ENCODE measurements at places on chromosomes 13 and 19. TPM values are rescaled to one million over a fixed set of nuclear protein-coding genes. Genes with fewer than 3 reads are reported as not detected.

The TUBB4A gene
- polyA plus RNA-seq, result 560 TPM

The RFPL4A gene
- not detected for polyA plus RNA-seq

The SSC5D gene
- polyA plus RNA-seq, result 1.5 TPM

The LAIR1 gene
- 14.4 TPM for polyA plus RNA-seq

The C13orf46 gene
- 0.15 TPM for polyA plus RNA-seq

The TMEM145 gene
- 4.5 TPM for polyA plus RNA-seq

The TNNI3 gene
- polyA plus RNA-seq, result 0.51 TPM

The PTPRH gene
- 30.1 TPM for polyA plus RNA-seq

The TRPM4 gene
- polyA plus RNA-seq, result 56.3 TPM

The HS6ST3 gene
- polyA plus RNA-seq, result 12.6 TPM

The PSG1 gene
- polyA plus RNA-seq, result not detected

The PROZ gene
- not detected for polyA plus RNA-seq

DNA sequence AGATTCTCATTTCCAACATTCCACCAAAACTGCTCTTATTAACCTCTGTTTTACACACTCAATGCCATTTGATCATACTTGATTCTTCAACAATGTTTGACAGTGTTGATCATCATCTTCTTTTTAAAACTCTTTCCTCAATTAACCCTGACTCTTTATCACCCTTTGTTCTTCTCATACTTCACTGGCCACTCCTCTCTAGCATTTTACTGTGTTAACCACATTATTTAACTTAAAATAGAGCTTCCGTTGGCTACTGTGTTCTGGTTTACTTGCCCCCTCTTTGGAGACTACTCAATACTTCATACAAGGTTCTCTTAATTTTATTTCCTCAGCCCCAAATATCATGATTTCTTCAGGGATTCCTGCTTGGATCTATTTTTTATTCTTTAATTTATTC, 121.1 kb upstream of the SPRY2 start:
- no peaks in the 10 kb centered on the region for H3K36me3 ChIP-seq
- H3K4me1 ChIP-seq, result no peaks in the 10 kb centered on the region
- no peaks in the 10 kb centered on the region for H3K27me3 ChIP-seq
- H3K4me3 ChIP-seq, result no peak overlapping the region
- DNase-seq, result no peak

DNA sequence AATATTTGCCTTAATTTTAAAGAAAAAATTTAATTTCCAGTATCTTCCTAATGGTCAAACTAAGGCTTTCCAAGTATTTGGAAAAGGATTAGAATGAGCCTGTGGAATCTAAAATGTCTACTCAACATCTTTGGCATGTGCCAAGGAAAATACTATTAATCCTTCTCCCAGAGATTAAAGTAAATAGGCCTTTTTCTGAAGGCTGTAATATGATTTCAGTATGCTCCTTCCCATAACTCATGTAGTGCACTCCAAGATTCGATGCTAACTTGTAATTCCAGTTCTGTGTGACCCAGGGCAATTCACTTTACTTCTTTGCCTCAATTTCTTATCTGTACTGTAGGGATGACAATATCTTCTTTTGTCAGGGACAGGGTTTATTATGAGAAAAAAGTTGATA, 196.9 kb downstream of the ZIC5 start:
- no peak overlapping the region for H3K27ac ChIP-seq
- H3K36me3 ChIP-seq, result no peaks in the 10 kb centered on the region
- no peak for DNase-seq
- no peak overlapping the region for H3K4me3 ChIP-seq

DNA sequence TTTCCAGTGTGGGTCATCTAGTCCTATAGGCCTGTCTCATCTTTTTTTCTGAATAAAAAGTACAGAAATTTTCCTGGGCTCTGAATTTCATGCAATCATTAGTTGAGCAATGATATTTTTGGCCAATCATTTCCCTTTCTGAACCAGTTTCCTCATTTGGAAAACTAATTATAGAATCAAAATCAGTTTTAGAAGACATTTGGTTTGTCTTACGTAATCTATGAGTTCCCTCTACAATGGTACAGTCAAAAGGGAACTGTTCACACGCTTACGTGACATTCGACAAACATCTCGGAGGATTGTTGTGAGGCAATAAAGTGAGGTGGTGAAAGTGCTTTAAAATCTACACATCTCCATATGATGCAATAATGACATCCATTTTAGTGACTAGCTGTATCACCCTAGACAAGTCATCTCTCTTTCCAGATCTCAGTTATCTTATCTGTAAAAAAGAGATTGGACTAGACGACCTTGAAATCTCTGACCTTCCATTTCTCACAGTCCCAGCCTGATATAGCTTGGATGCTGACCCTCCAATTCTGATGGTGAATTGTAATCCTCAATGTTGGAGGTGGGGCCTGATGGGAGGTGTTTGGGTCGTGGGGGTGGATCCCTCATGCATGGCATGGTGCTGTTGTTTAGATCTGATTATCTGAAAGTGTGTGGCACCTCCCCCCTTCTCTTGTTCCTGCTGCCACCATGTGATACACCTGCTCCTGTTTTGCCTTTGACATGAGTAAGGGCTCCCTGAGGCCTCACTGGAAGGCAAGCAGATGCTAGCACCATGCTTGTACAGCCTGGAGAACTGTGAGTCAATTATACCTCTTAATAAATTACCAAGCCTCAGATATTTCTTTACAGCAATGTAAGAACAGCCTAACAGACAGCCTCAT, 26.7 kb downstream of the FLT1 start:
- DNase-seq, result no peak
- H3K27me3 ChIP-seq, result no peaks in the 10 kb centered on the region
- no peaks in the 10 kb centered on the region for H3K36me3 ChIP-seq
- no peak overlapping the region for H3K27ac ChIP-seq

GRCh38 chr19:32489971-32490370, 84.4 kb downstream of the DPY19L3 start:
- H3K4me1 ChIP-seq, result peaks cover 5% of the 10 kb centered on the region
- H3K27ac ChIP-seq, result no peak overlapping the region
- no peaks in the 10 kb centered on the region for H3K27me3 ChIP-seq
- no peak overlapping the region for H3K4me3 ChIP-seq
- H3K36me3 ChIP-seq, result no peaks in the 10 kb centered on the region

- no peaks in the 10 kb centered on the region for H3K27me3 ChIP-seq
- no peak overlapping the region for H3K27ac ChIP-seq
- no peaks in the 10 kb centered on the region for H3K36me3 ChIP-seq
- H3K4me1 ChIP-seq, result no peaks in the 10 kb centered on the region
These were observed 49.4 kb upstream of the SLC15A1 start for GRCh38 chr13:98801626-98802418.

- no peaks in the 10 kb centered on the region for H3K27me3 ChIP-seq
- H3K36me3 ChIP-seq, result no peaks in the 10 kb centered on the region
- H3K27ac ChIP-seq, result peak overlapping the region; percentile 6
- peak; percentile 24 for DNase-seq
These were observed 703 bp downstream of the NEK3 start for GRCh38 chr13:52158629-52159158.

DNA sequence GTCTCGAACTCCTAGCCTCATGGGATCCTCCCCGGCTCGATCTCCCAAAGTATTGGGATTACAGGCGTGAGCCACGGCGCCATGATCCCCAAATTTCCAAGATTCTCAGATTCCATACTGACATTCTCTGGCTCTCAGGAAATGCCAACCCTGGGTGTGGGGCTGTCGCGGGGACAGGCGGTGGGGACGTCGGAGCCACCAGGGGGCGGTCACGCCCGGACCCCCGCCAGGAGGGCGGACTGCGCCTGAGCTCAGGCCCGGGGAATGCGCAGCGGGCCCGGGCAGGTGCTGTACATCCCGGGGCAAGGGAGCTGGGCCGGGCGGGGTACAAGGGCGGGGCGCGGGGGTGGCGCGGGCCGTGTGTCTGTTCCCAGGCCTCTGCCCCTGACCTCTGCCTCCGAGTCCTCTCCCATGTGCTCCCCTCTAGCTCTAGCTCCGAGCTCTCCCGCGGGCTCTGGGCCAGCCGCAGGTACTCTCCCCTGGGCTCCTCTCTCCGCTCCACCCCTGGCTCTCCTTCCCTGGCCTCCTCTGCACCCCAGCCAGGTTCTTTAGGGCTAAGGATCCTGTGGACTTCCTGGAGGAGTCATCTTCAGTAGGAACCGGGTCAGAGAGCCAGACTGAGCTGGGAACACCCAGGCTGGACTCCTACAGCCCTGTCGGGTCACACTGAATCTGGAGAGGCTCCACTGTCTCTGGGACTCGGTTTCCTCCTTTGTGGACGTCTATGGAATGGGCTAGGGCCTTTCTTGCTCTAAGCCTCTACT, 2.4 kb downstream of the PPP1R13L start:
- H3K4me3 ChIP-seq, result no peak overlapping the region
- H3K36me3 ChIP-seq, result no peaks in the 10 kb centered on the region
- DNase-seq, result no peak
- H3K27me3 ChIP-seq, result no peaks in the 10 kb centered on the region

DNA sequence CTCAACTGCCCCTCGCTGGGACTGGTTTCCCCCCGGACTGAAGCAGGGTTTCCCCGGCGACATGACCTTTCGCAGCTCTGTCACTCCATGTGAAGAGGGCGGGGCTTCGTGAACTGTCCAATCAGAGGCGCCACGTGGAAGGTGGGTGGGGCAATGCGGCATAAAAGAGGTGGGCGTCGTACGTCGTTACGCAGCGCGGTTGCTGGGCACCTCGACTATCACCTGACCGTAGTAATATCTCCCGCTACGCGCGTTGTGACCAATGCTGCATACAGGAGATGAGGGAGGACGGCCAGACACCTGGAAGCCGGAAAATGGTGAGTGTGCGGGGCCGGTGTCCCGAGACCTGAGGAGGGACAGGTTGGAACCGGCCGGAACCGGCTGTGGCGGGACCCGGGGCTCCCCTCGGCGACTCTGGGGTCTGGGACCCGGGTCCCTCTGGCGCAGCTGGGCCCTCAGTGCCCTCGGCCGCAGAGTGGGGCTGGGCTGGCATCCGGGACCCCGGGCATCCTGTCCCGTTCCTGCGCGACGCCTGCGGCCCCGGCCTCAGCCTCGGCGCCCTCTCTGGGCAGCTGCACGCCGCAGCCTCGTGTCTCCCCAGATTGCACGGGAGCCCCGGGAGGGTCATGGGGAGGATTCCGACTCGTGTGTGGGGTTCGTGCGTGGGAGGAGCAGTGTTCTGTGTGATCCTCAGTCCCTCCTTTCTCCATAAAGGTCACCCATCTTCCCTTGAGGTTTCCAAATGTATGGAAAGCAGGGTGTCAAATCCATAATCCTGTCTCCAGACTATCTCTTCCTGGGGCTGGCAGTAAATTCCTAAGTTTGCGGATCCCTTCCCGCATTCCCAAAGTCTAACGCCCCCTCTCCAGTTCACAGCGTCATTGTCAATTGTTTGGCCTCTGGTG, 32.2 kb downstream of the ZNF136 start:
- no peaks in the 10 kb centered on the region for H3K27me3 ChIP-seq
- no peaks in the 10 kb centered on the region for H3K36me3 ChIP-seq
- H3K4me1 ChIP-seq, result peaks cover 14% of the 10 kb centered on the region
- peak; percentile 83 for DNase-seq
- no peak overlapping the region for H3K4me3 ChIP-seq

DNA sequence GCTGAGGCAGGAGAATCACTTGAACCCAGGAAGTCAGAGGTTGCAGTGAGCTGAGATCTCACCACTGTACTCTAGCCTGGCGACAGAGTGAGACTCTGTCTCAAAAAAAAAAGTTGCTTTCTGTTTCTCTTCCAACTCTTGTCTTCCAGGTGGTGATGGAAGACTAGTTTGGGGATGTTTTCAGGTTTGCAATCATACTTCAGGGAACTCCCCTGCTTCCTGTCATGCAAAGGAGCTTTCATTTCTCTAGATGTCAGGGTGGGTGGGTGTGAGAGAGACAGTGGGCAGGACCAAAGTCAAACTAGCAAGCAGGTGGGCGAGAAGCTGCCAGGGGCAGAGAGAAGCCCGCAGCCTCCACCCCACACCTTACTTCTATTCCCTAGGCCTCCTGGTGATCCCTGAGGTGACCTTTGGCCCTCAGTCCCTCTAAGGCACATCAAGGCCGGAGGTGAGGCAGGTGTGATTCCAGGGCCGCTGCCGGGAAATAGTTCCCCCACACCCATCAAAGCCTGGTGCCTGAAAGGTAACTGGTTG, 25.7 kb downstream of the CCNE1 start:
- no peak overlapping the region for H3K27ac ChIP-seq
- no peak overlapping the region for H3K4me3 ChIP-seq
- H3K36me3 ChIP-seq, result no peaks in the 10 kb centered on the region
- no peaks in the 10 kb centered on the region for H3K27me3 ChIP-seq
- no peak for DNase-seq

GRCh38 chr19:12834976-12835757, 788 bp upstream of the RTBDN start:
- H3K4me3 ChIP-seq, result no peak overlapping the region
- peak; percentile 34 for DNase-seq
- H3K27me3 ChIP-seq, result peaks cover 59% of the 10 kb centered on the region
- H3K27ac ChIP-seq, result no peak overlapping the region

GRCh38 chr13:103164251-103164650, 98.0 kb upstream of the SLC10A2 start:
- no peaks in the 10 kb centered on the region for H3K36me3 ChIP-seq
- DNase-seq, result no peak
- no peaks in the 10 kb centered on the region for H3K27me3 ChIP-seq
- H3K27ac ChIP-seq, result no peak overlapping the region

GRCh38 chr19:29841209-29841558, 29.4 kb downstream of the CCNE1 start:
- H3K4me1 ChIP-seq, result peaks cover 13% of the 10 kb centered on the region
- H3K4me3 ChIP-seq, result no peak overlapping the region
- H3K36me3 ChIP-seq, result no peaks in the 10 kb centered on the region

DNA sequence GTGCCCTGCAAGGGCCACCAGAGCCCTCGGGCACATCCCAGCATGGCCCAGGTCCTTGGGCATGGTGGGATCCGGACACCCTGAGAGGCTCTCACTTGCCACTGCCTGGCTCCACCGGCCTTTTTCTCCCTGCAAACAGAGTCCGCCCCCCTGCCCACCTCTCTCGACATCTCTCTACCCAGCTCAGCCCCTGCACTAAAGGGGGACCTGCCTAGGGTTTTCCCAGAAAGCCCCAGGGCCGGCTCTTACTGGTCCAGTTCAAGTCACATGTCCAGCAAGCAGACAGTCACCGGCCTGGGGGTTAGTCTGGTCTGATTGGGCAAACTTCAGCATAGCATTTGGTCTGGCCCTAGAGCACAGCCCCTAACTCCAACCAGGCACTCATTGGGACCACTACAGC, 52.9 kb downstream of the SMARCA4 start:
- H3K27ac ChIP-seq, result no peak overlapping the region
- no peaks in the 10 kb centered on the region for H3K36me3 ChIP-seq
- H3K4me3 ChIP-seq, result no peak overlapping the region
- H3K27me3 ChIP-seq, result no peaks in the 10 kb centered on the region

GRCh38 chr13:114211446-114212157, 23.1 kb upstream of the CDC16 start:
- no peak for DNase-seq
- H3K27me3 ChIP-seq, result peaks cover 2% of the 10 kb centered on the region
- H3K4me1 ChIP-seq, result no peaks in the 10 kb centered on the region
- H3K4me3 ChIP-seq, result no peak overlapping the region
- no peak overlapping the region for H3K27ac ChIP-seq

All from adrenal gland (tissue), 19 donors.